NCI-H524 treated with DMSO at 0.1 percent for 48 hours (cell line): ENCODE measurements at places on chromosomes 7 and 10.

DNA sequence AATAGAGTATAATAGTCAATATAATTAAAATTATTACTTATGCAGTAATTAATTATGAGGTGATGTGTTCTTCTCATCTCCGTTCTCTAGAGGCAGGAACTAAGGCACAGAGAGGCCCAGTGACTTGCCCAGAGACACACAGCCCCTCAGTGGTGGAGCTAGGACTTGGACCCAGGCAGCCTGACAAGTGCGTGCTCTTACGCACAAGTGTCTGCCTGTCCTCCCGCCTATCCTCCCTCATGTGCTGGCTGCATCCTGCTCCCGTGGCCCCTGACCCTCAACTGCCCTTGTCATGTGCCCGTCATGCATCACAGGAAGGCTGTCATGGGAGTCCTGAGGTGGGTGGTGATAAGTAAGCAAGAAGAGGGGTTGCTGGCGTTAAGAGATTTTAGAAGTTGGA lies 14.3 kb downstream of the IL2RA start:
- DNase-seq = no peak

DNA sequence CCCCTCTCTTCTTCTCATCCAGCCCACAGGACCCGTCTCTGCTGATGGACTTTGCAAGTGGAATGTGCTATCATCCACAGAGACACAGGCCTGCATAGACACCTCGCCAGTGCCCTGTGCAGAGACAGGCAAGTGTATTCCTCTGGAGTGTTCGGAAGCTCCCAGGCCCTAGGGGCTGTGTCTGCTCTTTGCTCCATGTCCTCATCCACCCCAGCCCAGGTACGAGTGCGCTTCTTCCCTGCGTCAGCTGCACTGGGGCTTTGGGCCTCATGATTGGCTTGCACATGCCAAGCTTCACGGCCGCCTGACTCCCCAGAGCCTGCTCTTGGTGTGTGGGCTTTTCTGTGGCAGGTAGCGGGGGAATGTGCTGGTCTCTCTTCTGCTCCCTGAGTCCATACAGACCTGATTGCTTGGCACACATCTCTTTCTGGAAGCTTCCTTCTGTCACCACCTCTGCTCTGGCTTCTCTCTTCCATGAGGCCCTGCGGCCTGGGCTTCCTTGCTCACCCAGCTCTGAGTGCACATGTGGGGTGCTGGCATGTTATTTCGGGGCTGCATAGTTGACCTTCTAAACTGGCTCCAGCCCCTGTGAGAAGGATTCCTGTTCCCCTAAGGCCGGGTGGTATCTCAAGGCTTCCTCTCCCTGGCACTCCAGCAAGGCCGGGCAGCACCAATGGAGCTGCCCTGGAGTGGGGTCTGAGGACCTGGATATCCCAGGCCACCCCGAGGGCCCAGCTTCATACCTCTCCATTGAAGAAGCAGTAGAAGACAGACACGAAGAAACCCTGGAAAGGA lies 27.8 kb downstream of the CRHR2 start:
- no peak for DNase-seq

DNA sequence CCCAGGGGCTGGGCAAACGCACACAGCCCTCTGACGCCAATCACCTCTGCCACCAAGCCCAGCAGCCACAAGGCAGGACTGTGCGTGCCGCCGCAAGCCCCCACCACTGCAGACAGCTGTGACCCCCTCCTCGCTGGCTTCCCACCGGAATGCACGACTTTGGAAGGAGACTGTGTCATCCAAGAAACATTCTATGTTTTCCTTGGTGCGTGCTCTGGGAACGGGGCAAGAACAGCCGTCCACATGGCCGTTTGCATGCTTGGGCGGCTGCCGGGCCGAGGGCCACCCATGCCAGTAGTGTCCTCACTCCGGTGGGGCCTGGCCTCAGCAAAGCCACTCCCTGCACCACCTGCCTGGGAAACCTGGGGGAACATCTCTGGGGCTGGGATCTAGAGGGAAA lies 17.6 kb upstream of the ELN start:
- DNase-seq = no peak

DNA sequence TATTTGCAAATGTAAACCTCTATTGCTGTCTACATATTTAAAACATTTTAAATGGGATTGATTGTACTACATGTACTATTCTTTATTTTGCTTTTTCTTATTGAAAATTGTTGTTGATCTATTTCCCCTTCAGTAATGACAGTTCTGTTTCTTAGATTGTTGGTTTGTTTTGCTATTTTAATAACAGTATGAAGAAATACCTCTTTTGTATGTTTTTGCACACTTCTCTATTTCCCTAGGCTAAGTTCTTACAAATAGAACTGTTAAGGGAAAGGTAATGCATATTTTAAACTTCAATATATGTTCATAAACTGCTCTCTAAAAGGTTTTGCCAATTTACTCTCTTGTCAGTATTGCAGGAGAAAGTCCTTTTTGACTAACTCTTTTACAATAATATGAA lies 195.0 kb upstream of the PRPS1L1 start:
- no peak for DNase-seq

GRCh38 chr10:77671594-77672252 lies 34.1 kb upstream of the KCNMA1 start:
- peak; percentile 0 for DNase-seq

GRCh38 chr7:100353685-100354330 lies 4.1 kb upstream of the PILRB start:
- no peak for DNase-seq
